Activated T-cell treated with anti-CD3 and anti-CD28 coated beads, Interleukin-2, amount 50 U/mL, for 72 hours (primary cell): ENCODE measurements at places on chromosomes 12 and 14. TPM values are rescaled to one million over a fixed set of nuclear protein-coding genes. Genes with fewer than 3 reads are reported as not detected.
A peak's percentile ranks its signal among the peaks of the same experiment; 100 is the strongest.

GRCh38 chr14:89061696-89062095 is 237.2 kb downstream of the TTC8 start:
- DNase-seq: no peak

FBXO21 gene
- total RNA-seq: 17.2 TPM

- DNase-seq: peak; percentile 62
Measured at GRCh38 chr12:25249931-25250738, 594 bp downstream of the KRAS start.

IQSEC3 gene
- 3.8 TPM for total RNA-seq

GRCh38 chr14:66288511-66288910 is 197.7 kb upstream of the CCDC196 start:
- no peak for DNase-seq

GRCh38 chr12:47378222-47378582 is 298.4 kb upstream of the AMIGO2 start:
- DNase-seq: no peak
